ENCODE measurements at places on chromosomes 13 and 19.

DNA sequence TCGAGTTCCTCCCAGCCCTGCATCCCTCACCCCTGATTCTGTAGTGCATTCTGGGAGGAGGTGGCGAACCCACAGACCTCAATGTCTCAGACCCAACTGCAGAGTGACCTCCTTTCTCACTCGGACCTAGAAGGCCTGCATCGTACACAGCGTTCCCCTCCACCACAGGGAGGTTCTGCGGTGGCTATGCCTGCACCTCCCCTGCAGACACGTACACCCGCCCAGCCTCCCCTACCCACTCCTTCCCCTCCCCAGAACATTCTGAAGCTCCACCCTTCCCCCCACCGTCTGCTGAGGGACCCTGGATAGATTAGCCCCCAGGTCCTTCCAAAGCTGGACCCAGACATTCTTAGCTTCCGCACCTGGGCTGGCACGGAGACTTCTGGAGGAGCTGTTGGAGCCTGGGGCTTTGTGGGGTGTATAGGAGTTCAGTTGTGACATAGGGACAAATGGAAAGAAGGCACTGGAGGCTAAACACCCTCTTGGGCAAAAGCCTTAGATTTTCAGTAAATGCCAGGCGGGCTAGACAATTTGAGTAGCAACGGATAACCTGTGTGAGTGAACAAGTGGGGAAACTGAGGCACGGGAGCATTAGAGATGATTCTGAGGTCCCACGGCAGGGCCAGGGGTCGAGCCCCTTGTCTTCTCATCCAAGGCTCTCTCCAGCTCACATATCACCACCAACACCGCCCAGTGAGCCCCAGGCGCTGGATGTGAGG, 420 bp upstream of the FSD1 start:
- no peak for DNase-seq

- DNase-seq = no peak
Observed at GRCh38 chr13:108911807-108912206, 282.4 kb downstream of the MYO16 start.

GRCh38 chr13:77565635-77566034, 30.1 kb downstream of the SCEL start:
- peak; percentile 5 for DNase-seq

DNA sequence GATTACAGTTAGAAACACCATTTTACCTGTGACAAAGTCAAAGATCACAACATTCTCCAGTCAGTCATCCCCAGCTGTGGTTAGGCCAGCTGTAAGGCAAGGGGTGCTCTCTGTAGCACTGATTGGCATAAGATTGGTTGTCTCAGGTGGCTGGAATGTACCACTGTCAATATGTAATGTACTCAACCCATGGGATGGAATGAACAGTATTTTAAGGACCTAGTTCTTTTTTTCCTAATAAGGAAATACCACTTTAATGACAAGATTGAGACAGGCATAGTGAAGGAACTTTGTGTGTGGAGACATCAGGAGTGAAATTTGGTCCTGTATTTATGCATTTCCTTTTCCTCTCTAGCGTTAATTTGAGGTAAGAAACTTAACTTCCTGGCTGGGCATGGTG, 310.7 kb downstream of the ITGBL1 start:
- DNase-seq = no peak

DNA sequence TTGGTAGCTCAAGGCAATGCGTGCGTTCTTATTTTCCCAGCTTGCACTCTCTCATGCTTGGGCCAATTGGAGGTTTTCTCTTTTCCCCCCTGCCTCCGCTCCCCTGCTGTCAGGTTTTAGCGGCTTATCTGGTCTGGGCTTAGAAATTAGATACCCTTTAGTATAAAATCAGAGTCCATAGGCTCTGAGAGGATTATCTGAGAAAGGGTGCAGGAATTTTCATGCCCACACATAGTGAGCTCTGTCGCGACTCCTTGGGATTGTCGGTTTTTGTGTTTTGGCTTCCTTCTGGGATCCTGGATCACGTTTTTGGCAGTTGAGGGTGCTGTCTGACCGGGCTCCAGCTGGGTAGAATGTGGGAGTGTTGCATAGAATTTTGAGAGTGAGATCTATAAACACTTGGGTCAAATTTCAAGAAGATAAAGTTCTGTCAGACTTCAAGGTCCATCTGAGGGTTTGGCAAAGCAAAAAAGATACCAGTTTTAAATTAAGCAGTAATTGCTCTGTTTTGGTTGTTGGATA, 12.4 kb downstream of the CHAF1A start:
- DNase-seq = no peak

- peak; percentile 61 for DNase-seq
Observed at GRCh38 chr19:6667114-6667627, 2.8 kb downstream of the TNFSF14 start.

DNA sequence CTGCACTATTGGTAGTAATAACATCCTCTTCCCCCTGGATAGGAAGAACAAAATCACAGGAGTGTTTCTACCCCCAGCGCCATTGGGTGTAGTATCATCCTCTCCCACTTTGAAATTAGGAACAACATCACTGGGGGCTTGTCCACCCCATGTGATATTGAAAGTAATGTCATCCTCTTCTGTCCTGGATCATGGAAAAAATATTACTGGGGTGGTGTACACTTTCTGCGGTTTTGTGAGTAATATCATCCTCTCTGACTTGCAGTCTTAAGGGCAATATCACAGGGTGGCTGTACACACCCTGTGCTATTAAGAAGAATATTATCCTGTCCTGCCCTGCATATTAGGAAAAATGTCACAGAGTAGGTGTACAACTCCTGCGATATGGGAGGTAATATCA, 4.9 kb upstream of the RGCC start:
- DNase-seq = no peak

GRCh38 chr19:47032171-47032811, 12.7 kb downstream of the NPAS1 start:
- DNase-seq = peak; percentile 54
